A549 treated with AZD2906 at 1 μM for 4 hours (cell line): ENCODE measurements at places on chromosomes 5 and 9. TPM values are rescaled to one million over a fixed set of nuclear protein-coding genes. Genes with fewer than 3 reads are reported as not detected.

The KCNT1 gene
- total RNA-seq, result 0.02 to 0.05 TPM in 2 of 5 replicates, not detected in the others

The C5orf52 gene
- total RNA-seq, result not detected in 5 replicates

The SLC6A18 gene
- 0.24 TPM in 1 of 5 replicates, not detected in the others for total RNA-seq

The NEURL1B gene
- total RNA-seq, result 9.9 to 12.0 TPM (median 10.9 TPM) in 5 replicates
